CD8-positive, alpha-beta T cell (primary cell): ENCODE measurements at places on chromosomes 12 and 14.

- DNase-seq: no peak
Observed at GRCh38 chr14:36485773-36486172, 34.3 kb downstream of the NKX2-1 start.

GRCh38 chr14:57244106-57244505, 24.6 kb downstream of the EXOC5 start:
- no peak for DNase-seq

DNA sequence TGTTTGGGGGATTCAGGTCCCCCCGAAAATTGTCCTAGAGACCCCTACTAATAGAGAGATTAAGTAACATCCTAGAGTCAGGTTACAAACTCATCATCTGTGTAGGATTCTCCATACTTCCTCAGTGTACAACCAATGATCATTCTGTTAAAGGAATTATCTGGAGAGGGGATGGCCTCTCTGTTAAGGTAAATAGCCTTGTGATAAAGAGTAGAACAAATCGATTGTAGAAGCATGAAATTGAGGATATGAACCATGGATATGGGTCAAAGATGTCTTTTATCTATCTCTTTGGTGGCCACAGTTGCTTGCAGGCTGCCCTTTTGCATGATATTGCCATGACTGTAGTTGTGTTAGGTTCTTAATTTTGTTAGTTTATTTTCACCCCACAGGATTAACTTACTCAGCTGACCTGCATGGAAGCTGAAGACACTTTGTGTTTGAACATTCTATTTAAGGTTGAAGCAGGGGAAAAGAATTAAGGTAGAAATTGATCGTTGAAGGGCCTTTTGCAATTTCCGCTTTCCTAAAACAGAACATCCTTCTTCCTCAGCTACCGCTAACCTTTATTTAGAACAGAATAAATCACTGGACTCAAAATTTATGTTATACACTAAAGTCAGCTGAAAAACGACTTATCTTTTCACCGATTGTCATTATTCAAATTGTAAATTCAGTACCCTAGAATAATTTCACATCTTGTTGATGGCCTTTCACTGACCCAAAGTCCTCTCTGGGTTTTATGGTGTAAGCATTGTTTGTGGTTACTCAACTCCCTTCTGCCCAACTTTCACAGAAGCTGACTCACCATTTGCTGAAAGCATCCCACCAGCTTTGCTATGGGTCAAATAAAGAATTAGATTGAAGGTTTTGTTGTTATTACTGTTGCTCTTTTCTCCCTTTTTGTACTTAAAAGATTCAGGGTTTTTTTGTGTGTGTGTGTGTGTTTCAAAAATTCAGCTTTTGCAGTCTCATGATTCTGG, 52.3 kb downstream of the IRAK3 start:
- DNase-seq: no peak

DNA sequence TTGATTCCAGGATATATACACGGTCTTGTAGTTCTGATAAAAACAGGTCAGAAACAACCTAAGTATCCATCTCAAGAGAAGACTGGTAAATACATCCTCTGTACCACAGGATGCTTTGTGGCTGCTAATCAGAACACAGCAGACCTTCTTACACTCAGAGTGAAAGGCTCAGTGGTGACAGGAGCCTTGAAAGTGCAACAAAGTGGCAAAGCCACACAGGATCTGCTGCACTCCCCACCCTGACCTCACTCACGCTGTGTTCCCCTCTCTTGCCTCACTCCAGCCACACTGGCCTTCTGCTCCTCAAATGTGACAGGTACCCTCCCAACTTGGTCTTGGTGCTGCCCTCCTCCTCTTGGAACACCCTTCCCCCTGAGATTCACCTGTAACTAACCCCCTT, 98.1 kb upstream of the GRIP1 start:
- peak; percentile 7 for DNase-seq

DNA sequence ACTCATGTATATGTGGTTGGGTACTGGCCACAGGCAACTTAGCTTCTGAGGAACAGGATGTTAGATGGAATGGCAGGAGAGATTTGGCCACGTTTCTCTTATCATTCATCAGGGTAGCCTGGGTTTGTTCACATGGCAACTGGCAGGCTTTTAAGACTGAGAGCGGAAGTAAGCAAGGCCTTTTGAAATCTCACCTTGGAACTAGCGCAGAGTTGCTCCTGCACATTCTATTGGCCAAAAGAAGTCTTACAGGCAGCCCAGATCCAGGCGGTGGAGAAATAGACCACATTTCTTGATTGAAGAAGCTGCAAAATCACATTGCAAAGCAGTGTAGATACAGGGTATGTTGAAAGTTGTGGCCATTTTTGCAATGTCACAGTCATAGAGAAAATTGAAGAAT, 3.7 kb downstream of the CLEC4A start:
- no peak for DNase-seq

GRCh38 chr14:82047777-82048470, 514.3 kb upstream of the SEL1L start:
- no peak for DNase-seq

GRCh38 chr12:4047421-4047820, 174.2 kb upstream of the PARP11 start:
- DNase-seq: no peak

GRCh38 chr12:54624315-54625279, 10.1 kb downstream of the LACRT start:
- DNase-seq: no peak

DNA sequence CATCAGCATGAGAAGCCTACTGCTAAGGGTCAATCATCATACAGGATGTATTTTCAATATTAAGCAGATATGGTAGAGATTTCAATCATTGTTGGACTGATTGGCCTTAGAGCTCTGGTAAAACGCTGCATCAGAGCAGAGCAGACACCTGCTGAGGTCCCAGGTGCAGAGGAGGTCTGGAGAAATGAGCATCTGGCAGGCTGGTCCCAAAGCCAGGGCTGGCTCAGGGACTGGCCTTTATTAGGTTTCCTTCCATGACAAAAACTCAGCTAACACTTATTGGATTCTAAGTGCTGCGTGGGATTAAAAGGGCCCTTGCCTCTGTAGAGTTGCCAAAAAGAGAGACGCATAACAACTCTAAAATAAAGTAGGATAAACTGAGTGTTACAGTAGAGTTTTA, 29.7 kb downstream of the AKAP6 start:
- no peak for DNase-seq

- DNase-seq: no peak
Observed at GRCh38 chr12:117114784-117115183, 15.6 kb upstream of the TESC start.

DNA sequence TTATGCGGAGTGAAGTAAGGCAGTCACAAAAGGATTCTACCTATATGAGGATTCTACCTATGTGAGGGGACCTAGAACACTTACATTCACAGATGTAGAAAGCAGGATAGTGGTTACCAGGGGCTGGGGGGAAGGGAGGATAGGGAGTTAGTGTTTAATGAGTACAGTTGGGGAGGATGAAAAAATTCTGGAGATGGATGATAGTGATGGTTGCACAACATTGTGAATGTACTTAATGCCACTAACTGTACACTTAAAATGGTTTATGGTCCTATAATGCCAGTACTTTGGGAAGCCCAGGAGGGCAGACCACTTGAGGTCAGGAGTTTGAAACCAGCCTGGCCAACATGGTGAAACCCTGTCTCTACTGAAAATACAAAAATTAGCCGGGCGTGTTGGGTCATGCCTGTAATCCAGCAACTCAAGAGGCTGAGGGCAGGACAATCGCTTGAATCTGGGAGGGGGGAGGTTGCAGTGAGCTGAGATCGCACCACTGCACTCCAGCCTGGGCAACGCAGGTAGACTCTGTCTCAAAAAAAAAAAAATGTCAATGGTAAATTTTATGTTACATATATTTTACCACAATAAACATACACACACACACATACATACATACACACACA, 25.4 kb downstream of the SVOP start:
- DNase-seq: no peak

DNA sequence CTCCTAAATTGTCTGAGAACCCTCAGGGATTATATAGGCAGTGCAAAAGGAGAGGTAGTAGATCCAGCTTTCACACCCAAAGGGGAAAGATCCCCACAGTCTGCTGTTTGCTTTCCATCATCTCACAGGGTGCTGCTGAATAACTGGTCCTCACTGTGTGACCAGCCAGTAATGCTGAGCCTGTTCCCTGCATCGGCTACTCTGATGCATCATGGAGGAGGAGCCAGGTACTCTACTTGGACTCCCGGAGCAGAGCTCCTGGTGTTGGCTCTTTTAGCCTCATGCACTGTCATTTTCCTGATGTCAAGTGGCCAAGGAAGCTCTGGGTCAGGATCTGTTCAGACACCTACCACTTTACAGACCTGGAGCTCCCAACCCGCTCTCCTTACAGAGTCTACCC, 127.4 kb upstream of the ATF1 start:
- no peak for DNase-seq

DNA sequence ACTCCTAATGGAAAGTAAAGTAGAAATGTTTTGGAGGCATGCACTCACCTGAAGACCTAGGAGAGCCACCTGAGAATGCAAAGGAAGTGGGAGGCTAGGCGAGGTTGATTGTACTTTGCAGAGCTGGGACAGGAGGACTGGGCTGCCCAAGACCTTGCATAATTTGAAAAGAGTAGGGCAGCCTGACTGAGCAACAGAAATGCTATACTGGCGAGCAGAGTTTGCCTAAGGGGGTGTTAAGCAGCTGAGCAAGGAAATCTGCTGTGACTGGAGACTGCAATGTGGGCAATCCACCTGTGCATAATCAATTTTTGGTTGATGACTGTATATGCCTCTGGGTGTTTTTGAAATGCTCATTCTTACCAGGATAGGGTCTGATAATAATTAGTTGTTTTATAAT, 834.1 kb downstream of the TRHDE start:
- DNase-seq: no peak

GRCh38 chr14:91511043-91511383, 903 bp upstream of the PPP4R3A start:
- no peak for DNase-seq

- no peak for DNase-seq
Observed at GRCh38 chr12:31318657-31319269, 7.2 kb downstream of the SINHCAF start.

DNA sequence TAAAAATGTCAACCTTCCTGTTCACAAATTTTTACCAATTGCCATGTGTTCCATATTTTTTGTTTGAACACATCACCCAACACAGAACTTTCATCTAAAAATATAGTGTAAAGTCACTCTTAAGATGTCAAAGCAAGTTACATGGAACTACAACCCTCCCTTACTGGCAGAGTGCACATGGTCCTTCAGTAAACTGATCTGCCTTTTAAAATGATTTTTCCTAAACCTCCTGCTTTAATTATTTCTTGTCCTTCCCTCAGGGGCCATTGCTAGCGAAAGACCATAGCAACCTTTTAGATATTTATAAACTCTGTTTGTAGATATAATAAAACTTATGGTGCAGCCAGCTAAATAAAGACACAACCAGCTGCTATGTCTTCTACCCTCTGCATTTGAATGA, 255.2 kb upstream of the FAR2 start:
- DNase-seq: no peak

DNA sequence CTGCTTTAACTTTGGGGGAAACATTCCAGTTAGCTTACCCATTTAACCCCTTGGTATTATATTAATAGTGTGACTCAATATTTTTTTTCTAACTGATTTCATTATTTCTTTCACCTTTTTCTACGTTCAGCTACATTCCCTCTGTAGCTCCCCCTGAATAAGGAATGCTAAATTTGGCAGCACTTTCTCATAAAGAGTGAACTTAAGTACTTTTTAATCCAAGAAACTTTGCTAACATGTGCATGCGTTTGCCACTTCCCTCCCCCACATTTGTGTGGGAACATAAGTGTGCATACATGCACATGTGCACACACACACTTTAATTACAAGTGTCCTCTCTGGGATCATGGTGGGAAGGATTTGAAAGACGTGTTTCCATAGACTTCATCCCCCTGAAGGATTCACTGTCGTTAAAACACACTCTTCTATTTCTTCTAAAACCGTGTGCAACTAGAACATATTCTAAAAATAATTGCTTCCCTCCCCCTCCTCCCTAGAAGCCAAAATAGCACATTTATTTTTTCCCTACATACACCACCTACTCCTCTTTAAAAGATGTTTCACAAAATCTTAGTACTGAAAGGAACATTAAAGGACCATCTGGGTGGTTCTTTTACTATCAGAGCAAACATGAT, 142.6 kb downstream of the PPM1H start:
- DNase-seq: no peak

- DNase-seq: no peak
Observed at GRCh38 chr14:87233806-87234384, 759.1 kb downstream of the GALC start.

GRCh38 chr12:26058818-26059217, 66.0 kb downstream of the BHLHE41 start:
- no peak for DNase-seq

- no peak for DNase-seq
Observed at GRCh38 chr12:88185988-88186387, 43.9 kb downstream of the TMTC3 start.
